ENCODE measurements at places on chromosomes 5 and 9.

- no peak for DNase-seq
Observed at GRCh38 chr5:11672385-11673085, 231.7 kb downstream of the CTNND2 start.

- no peak for DNase-seq
Observed at GRCh38 chr5:150023136-150023535, 22.6 kb downstream of the HMGXB3 start.

DNA sequence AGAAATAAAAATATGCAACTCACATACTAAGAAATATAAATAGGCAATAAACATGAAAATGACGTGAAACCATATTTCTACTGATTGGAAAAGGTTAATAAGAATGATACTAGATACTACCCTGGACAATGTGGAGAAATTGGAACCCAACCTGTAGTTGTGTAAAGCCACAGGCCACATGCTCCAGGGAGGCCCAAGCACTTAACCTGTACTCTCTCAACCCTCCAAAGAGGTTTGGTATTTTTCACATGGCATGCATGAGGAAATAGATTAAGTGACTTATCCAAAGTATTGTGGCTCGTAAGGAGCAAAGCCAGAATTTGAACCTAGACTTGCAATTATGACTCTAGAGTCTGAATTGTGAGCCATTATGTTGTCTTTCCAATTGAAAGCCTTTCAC is 13.4 kb downstream of the LIFR start:
- DNase-seq = no peak

GRCh38 chr5:126988021-126988569 is 42.3 kb downstream of the MARCHF3 start:
- DNase-seq = no peak

- no peak for DNase-seq
Observed at GRCh38 chr9:104386013-104386412, 118.0 kb upstream of the OR13F1 start.

GRCh38 chr5:160287378-160288051 is 24.8 kb downstream of the CCNJL start:
- DNase-seq = peak; percentile 85

GRCh38 chr5:38765399-38765861 is 80.4 kb upstream of the OSMR start:
- DNase-seq = peak; percentile 29

DNA sequence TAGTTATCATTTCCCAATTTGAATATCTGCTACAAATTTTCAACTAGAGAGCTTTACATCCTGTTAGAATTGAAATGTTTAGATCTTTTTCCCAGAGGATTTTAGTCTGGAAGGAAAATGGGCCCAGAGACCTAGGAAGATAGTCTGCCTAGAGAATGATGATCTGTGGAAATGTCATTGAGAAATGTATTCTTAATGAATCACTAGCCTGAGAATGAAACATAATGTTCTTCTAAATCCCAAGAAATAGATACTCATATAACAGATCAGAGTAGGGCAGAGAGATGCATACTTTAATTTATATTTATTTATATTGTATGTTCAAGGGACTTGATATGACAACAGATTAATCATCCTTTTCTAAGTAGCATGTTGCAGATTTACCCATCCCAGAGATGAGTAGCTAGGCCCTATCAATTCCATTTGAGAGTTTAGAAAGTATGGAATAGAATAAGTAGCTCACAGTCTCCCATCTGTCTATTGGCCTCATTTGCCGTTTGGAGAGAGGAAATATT is 25.1 kb upstream of the SLC44A1 start:
- no peak for DNase-seq

DNA sequence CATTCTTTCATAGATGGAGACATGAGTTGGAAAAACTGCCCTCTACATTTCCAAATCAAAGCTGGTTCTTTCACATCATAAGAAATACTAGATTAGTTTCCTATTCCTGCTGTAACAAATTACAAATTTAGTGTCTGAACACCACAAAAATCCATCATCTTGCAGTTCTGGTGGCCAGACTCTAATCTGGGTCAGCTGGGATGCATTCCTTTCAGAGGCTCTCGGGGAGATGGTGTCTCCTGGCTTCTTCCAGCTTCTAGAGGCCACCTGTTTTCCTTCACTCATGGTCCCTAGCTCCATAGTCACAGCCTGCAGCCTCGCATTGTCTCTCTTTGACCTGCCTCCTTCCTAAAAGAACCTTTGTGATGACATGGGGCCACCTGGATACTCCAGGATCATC is 65.2 kb downstream of the RETREG1 start:
- no peak for DNase-seq

GRCh38 chr9:77183581-77183980 is 6.2 kb downstream of the VPS13A start:
- no peak for DNase-seq

DNA sequence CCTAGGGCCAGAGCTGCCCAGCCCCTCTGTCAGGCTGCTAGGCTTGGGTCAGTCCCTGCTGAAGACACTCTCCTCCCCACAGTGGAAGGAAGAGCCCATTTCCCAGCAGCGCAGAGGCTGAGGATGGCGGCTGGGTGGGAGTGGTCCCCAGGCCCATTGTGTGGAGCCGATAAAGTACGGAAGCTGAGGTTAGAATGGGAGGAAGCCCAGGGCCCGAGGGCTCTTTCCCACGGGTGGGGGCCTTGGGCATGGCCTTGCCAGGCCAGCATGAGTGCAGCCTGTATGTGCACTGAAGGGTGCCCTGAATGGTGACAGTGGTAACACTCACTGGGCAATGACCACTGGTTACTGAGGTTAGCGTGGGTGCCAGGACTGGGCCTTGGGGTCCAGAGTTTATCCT is 125.9 kb downstream of the RGS3 start:
- no peak for DNase-seq

Measured in SHP77 (cell line).